CD8-positive, alpha-beta T cell (primary cell): ENCODE measurements at places on chromosomes 16 and 17.

- no peak for DNase-seq
These were observed 1.8 kb upstream of the KRT10 start for GRCh38 chr17:40824015-40824832.

- DNase-seq, result no peak
These were observed 23.9 kb downstream of the UNK start for GRCh38 chr17:75808549-75808904.

DNA sequence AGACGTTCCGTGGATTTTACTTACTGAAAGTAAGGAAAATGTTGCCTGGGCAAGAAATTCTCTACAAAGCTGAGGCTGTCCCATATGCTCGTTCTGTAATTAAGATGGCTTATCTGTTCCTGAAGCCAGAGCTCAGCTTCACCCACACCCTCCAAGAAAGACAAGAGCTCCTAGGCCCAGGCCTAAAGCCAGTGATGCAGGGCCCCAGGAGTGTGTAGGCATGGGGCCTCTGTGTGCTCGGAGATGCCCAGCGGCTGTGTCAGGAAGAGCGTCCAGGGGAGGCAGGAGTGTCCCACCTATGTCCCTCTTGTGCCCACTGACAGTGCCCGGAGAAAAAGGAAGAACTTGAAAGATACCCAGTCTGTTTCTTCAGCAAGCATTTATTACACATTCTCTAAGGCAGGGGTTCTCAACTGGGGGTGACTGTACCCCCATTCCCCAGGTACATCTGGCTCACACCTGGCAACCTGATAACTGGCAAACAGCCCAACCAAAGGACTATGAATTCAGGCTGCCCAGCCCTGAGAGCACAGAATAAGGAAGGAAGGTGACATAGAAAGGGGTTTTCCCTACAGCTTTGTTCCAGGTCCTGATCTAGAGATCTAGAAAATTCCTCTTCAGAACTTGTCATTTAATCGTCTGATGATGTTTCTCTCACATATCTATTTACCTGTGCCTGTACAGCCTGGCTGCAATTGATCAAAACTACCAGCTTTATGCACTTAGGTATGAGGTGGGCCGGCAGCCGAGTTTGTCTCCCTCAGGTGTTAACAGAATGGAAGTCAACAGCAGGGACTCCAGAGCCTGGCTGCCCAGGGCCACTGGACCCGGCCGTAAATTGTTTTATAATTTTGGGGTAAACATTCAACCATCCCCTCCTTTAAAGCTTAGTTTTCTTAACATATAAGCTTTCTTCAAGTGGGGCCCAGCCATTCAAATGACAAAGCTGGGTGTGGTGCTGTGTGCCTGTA, 12.0 kb downstream of the SNN start:
- DNase-seq, result no peak

DNA sequence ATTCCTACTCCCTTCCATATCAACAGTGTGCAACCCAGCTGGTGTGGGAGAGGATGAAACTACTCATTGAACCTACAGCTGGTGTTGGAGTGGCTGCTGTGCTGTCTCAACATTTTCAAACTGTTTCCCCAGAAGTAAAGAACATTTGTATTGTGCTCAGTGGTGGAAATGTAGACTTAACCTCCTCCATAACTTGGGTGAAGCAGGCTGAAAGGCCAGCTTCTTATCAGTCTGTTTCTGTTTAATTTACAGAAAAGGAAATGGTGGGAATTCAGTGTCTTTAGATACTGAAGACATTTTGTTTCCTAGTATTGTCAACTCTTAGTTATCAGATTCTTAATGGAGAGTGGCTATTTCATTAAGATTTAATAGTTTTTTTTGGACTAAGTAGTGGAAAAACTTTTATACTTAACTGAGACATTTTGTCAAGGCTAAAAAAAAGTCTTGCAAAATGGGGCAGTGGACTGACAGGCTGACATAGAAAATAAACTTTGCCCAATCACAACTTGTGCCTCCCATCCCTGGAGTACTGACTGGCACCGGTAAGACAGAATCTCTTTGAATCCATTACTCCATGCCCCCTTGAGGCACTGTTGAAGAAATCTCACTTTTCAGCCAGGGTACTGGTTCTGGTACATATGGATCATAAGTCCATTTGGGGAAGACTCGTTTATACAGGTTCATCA, 12.5 kb downstream of the TSR1 start:
- DNase-seq, result no peak

DNA sequence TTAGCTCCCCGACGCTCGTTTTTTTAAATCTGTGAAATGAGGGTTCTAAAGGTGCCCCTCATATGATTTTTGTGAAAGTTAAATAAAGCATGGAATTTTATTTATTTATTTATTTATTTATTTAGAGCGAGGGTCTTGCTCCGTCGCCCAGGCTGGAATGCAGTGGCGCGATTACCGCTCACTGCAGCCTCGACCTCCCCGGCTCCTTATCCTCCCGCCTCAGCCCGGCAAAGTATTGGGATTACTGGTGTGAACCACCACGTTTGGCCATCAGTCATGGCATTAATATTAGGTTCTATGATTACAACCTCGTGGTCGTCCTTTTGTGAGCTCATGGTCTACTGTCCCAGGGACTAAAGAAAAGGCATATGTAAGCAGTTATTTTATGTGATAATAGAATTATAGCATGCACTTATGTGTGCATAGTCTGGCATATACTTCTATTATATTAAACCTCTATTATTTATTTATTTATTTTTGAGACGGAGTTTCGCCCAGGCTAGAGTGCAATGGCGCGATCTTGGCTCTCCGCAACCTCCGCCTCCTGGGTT, 557 bp upstream of the LUC7L start:
- DNase-seq, result no peak

GRCh38 chr16:8673611-8674412, 605 bp upstream of the ABAT start:
- DNase-seq, result no peak

- no peak for DNase-seq
These were observed 24.0 kb downstream of the LIMD2 start for GRCh38 chr17:63675607-63676546.

DNA sequence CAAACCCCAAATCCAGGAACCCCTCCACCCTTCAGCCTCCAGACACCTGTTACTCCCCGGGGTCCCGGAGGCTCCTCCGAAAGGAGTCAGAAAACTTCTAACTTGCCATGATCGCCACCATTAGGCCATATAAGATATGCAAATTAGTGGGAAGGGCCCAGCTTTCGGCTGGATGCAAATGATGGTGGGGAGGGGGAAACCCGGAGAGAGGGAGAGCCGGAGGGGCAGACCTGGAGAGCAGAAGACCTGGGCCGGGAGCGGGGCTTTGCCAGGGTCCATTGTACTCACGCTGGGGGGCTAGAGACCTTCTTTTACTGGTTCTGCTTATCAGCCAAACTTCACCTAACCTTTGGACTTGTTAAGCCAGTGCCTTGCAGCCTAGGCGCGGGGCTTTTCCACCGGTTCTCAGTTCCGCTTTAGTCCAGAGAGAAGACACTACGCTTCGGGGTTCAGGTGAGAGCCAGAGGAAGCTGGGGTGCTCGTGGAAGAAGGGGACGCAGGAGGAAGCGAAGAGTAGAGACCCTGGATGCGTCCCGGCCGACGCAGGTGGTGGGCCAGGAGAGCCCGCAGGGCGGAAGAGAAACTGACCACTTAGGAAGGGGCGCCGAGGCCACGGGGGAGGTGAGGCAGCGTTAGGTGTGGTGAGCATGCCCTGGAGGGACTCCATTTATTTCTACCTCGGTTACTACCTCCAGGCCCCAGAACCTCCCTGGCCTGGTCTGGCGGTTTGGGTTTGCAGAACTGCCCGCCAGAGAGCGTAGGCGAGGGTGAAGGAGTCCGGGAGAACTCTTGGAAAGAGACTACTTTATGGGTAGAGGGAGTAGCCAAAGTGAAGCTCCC, at the start of gene HNF1B:
Gene HNF1B (minus strand): TSS at position 99 of the 840 bp plus-strand sequence. CDS start 175 bp downstream, outside the sequence.
- no peak for DNase-seq

DNA sequence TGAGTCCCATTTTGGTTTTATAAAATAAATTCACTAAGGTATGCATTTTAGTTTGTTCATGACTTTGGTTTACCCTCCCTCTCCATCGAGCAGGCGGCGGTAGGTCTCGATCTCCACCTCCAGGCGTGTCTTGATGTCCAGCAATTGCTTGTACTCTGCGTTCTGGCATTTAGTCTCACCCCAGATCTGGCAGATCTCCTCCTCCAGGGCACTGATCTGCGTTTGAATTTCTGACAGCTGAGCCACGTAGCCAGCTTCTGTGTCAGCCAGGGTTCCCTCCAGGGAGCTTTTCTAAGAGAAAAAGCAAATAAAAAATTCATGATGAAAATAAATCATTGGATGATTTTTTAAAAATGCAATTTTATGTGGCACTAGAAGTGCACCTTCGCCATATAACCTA, 4.2 kb downstream of the KRT24 start:
- no peak for DNase-seq

GRCh38 chr16:68022278-68022727, 729 bp downstream of the DDX28 start:
- no peak for DNase-seq

DNA sequence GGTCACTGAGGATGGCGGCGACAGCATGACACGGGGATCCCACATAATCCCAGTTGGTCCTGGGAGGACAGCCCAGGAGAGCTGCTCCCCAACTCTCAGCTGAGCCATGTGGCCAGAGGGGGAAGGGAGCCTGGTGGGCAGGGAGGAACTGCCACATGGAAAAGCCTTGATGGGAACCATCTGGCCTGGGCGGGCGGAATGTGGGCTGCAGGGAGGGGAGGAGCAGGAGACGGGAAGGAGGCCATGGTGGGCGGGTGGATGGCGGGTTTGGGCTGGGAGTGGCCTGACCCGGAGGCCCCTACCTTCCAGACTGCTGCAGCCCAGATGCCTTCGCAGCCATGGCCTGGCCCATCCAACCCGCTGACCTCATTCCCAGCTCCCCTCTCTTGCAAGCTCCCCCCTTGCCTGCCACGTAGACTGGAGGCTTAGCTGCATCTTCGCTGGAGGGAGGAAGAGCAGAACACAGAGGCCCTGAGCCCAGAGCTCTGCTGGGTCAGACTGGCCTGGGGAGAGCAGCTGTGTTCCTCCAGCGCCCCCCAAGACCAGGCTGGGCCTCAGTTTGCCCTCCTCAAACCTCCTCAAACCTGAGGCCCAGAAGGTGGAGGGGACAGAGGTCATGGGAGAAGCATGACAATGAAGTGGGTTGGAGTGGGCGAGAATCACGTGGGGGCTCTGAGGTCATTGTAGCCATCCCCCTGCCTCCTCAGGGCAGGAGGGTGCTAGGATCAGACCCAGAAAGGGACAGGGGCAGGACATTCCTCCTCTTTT, 8.2 kb upstream of the COL1A1 start:
- DNase-seq, result no peak

DNA sequence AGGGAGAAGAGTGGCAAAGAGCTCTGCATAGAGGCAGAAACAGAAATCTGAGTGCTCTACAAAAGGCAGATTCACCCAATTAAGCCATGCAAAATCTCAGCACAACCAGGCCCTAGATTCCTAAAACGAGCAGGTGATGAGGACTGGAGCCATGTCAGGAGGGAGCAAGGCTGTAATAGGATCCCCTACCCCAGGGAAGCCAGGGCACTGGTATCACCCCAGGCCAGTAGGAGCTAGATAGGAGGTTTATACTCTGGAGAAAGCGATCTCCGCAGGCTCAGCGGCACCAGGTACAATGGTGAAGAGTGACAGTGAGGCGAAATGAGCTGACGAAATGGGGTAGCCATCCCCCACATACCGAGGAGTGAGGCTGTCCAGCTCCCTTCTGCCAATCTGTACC, 171.5 kb downstream of the PARN start:
- no peak for DNase-seq

GRCh38 chr16:69113216-69113615, 7.8 kb downstream of the HAS3 start:
- DNase-seq, result no peak

DNA sequence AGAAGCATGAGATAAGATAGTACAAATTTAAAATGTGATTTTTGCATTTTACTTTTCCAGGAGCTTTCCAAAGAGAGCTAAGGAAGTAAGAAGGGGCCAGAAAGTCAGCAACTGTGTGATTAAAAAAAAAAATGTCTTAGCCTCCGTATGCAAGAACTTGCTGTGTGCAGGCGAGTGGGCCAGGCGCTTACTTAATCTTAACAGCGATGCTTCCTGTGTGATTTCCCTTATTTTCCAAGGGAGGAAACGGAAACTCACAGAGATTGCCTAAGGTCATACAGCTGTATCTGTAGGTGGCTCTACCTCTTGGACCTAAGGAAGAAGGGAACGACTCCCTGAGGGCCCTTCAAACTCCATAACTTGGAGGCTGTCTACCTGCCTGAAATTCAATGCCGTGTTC, 11.1 kb downstream of the HS3ST3B1 start:
- DNase-seq, result no peak

GRCh38 chr16:68487203-68487514, 38.9 kb upstream of the SMPD3 start:
- DNase-seq, result no peak

- no peak for DNase-seq
These were observed 5.1 kb upstream of the RANGRF start for GRCh38 chr17:8283356-8283755.

DNA sequence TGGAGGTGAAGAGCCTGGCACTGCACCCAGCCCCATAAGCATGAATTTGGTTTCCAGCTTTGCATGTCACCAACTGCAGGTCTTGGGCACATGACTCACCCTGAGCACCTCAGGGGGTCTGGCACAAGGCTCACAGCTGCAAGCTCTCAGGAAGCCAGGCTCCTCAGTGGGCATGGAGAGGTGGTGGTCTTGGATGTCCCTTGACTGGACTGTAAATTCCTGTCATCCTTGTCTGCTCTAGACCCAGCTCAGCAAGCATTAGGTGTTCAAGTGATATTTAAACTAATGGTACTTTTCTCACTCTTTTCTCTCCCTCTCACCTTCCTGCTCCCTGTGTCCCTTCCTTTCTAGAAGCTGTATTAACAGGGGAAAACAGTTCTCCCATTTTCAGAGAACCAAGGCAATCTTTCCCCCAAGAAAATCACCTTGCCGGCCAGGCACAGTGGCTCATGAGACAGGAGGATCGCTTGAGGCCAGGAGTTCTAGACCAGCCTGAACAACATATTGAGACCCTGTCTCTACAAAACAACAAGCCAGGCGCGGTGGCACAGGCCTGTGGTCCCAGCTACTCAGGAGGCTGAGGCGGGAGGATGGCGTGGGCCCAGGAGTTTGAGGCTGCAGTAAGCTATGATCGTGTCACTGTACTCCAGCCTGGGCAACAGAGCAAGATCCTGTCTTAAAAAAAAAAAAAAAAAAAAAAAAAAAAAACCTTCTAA, 5.1 kb upstream of the KIFC3 start:
- no peak for DNase-seq

- DNase-seq, result peak; percentile 65
These were observed 580 bp downstream of the TANC2 start for GRCh38 chr17:62966426-62967204.

GRCh38 chr16:89422527-89422904, 67.8 kb downstream of the ANKRD11 start:
- DNase-seq, result no peak

GRCh38 chr16:88333848-88334777, 48.6 kb upstream of the ZNF469 start:
- DNase-seq, result no peak
